NAMALWA (cell line): ENCODE measurements at places on chromosomes 3 and 15.
A peak's percentile ranks its signal among the peaks of the same experiment; 100 is the strongest.

DNA sequence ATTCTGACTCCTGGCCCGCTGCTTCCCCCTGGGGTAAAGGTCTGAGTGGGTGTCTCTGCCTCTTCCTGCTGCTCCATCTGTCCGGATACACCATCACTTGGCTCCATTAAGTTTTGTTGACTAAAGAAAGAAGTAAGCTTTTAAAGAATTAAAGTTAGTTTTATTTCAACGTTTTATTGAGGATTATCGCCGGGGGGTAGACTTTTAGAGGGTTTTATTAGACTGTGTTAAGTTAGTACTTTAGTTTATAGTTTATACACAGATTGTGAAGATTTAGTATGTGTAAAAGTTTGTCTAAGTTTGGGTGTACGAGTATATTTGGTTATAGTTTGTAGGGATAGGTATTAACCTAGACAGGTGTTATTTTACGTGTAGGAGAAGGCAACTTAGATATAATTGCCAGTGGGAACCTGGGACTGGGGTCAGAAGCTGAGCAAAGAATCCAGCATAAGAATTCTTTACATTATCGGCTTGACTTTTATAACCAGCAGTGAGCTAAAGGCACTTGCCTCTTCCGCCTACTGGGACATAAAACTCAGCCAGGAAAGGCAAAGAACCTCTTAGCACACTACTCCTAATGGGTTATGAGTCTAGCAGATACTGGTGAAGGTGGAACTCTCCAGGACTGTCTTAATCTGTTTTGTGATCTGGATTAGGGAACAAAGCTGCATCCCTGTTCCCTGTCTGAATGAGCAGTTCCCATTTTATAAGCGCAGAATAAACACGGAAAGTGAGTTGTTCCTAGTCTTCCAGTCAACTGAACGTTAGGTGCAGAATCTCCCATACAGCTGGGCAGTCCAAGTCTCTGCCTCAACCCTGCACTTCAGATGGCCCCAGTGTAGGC lies 131.3 kb downstream of the FAM43A start:
- no peak for DNase-seq

- no peak for DNase-seq
Observed at GRCh38 chr3:187736418-187736871, 8.8 kb downstream of the BCL6 start.

GRCh38 chr3:43787330-43787729 lies 96.6 kb downstream of the ABHD5 start:
- no peak for DNase-seq

DNA sequence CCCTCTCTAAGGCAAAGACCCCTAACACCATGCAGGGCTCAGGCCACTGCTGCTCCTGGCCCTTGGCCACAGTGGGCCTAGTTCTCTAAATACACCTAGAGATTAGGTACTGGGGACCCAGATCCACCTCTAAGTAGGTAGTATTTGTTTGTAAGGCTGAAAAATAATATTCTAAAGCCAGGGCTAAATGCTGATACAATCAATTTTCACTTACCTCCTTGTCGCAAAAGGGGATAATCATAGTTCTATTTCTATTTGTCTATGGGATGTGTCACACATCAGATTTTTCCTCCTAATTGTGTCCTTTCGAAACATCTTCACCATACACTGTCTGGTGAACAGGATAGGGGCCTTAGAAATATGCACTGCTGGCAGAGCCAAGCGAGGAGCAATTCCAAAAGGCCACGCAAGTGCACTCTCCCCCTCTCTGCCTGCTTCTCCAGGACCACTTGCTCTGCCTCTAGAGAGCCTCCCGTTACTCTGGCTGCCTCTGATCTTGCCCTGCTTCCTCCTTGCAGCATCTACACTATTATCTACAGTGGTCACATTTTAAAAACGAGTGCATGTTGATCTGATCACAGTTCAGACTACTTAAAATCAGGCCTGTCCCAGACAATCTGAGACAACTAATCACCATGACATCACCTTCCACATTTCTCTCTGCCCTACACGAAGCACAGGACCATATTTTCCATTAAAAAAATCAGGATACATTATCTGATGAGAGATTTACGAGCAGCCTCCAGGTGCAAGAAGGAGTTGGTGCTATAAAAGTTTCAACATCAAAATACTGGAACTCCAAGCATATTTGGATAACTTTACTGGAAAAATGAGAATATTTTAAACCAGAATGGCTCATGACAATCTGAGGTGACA lies 115.4 kb downstream of the MYLK start:
- no peak for DNase-seq

DNA sequence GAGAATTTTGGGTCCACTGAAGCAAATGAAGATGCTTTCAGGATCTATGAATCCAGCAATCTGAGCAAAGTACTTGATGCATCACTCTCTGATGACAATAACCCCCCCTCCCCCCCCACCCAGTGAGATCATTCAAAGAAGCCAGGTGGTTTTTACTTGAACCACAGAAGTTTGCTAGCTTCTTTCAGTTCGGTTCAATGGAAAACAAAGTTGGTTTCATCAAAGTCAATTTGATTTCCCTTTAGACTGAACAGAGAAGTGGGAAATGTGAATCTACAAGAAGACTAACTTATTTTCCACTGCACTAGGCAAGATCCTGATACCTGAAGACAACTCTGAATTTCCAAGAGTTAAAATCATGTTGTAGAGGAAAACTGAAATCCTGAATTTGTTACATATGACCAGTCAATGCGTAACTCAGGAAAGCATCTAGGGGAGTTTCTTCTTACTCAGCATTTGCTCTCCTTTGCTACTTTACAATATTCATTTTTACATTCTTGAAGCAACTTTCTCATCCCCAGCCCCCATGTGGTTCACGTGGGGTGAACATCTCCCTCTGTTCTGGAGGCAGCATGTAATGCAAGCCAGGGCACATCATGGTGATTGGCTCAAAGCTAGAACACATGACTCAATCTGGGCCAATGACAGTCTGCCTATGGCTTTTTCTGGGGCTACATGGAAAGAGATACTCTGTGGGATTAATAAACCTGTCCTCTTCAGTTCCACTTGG lies 572.6 kb downstream of the FOXP1 start:
- peak; percentile 19 for DNase-seq

GRCh38 chr3:184561913-184562877 lies 610 bp downstream of the EPHB3 start:
- no peak for DNase-seq

DNA sequence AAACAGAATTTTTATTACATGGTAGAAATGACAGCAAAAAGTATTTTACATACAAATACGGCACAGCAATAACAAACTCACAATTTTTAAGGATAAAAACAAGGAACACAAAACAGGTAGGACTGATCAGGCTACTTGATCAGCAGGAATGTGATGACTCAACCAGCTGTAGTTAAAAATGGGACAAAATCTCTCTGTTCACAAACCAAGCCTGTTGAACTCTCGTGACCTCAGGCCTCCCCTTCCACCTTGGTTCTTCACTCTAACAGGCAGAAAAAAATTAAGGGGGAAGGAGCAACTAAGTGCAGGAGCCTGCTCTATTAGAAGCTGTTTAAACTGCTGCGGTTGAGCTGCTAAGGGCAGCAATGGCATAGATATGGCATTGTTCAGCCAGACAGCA lies 18.7 kb downstream of the FBXL22 start:
- DNase-seq, result no peak

DNA sequence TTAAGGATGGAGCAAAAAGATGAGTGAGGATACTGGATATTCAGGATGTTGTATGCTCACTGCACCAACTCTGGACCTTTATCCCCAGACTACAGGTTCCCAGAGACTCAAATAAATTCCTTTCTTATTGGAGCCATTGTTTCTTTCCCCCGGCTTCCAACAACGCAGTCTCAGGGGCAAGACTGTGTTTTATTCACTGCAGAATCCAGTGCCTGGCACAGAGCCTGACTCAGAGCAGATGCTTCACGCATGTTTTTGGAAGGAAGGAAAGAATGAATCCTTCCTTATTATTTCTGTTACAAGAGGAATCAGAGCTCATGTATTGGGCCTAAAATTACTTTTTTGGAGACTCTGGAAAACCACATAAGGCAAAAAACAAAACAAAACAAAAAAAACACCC lies 96.0 kb upstream of the VGLL4 start:
- no peak for DNase-seq

- DNase-seq, result no peak
Observed at GRCh38 chr3:4768521-4768920, 210.7 kb upstream of the BHLHE40 start.

DNA sequence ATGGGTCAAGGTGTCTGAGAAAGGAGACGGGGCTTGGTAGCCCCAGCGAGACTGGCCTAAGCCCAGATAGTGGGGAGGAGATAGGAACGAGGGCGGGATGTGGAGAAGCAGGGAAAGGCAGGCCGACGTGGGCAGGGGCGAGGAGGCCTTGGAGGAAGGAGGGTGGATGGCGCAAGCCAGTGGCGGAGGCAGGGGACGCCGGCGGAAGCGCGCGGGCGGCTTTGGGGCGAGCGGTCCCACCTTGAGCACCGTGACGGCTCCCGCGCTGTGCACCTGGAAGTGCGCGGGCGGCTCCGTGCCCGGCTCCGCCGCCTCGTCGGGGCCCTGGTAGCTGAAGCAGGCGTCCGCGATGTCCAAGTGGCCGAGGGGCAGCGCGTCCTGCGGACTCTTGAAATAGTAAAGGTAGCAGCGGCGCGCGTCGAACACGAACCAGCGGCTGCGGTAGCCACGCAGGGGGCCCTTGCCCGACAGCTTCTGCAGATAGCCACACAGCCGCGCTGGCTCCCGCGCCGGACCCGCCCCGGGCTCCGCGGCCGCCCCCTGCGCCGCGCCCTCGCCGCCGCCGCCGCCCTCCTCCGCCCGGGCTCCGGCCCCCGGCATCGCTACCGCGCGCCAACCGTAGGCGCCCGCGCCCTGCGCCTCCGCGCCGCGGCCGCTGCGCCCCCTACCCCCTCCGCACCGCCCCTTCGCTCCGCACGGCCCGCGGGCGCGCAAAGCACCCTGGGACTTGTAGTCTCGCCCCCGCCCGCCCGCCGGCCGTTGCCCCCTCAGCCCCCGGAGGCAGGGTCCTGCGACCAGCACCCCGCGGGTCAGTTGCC lies at the start of gene TBC1D2B:
Gene TBC1D2B (minus strand): TSS at position 659 of the 818 bp plus-strand sequence. CDS start 59 bp downstream, at position 600.
- peak; percentile 64 for DNase-seq

DNA sequence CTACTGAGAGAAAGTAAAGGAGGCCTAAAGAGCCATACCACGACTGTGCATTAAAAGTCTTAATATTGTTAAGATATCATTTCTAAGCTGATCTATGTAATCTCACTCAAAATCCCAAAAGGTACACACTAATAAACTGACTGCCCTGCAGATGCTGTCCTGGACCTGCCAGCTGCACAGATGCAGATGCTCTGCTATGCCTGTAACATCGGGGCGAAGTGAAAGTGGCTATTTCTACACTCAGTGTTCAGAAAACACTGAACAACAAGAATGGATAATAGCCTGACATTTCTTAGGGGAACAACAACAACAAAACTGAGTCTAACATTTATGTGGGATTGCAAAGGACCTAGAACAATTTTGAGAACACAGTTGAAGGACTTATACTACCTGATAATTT lies 31.9 kb downstream of the RAD18 start:
- peak; percentile 5 for DNase-seq

DNA sequence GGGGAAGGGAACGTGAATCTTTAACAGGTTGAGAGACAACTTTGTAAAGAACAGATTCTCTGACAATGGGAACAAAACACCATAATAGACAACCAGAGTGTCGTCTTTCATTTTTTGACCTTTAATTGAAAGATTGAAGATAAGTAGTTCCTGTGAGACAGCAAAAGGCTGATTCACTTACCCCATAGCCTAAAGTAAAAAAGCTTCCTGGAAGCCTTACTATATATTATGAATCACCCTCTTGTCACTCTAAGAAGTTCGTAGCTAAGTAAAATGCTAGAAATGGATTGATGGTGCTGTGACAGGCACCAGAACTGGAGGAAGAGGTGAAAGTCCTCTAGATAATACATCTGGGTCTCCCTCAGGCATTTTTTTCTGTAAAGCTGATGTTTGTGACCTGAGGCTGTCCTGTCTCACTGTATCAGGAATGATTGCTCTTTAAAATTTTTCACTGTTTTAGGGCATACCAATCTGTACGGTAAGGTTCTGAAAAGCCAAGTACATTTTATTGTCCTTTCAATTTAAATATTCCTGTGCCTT lies 824.6 kb upstream of the SEMA6D start:
- DNase-seq, result no peak

DNA sequence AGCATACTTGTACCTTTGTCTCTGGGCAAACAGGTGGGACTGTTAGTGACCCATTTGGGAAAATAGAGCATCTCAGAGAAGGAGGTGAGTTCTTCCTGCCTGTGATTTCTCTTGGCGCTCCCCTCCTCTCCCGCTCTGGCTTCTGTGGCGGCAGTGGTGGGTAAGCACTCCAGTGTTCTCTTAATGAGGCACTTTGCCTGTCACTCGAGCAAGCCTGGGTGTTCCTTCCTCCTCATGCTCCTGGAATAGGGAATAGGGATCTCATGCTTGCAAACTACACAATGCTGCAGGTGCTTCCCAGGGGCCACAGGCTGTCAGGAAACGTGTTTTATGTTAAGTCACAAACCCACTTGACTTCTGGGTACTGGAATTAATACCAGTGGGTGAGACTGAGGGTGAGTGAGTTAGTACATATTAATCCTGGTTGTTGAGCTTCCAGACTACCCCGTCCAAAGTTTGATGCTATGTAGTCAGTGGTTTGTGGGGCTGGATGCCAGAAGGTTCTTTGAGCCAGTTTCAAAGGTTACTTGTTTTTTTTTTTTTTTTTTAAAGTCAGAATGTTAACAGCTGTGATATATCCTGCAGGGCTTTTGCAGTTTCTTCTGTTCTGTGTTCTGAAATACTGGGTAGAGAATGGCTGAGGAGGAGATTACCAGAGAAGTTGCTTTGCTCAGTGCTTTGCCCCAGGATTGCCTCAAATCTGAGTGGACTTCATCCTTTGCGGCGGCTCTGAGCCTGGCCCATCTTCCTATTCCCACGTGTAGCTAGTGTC lies 30.5 kb downstream of the EDEM1 start:
- DNase-seq, result no peak

- DNase-seq, result no peak
Observed at GRCh38 chr15:62521396-62521795, 356.3 kb upstream of the C2CD4B start.

DNA sequence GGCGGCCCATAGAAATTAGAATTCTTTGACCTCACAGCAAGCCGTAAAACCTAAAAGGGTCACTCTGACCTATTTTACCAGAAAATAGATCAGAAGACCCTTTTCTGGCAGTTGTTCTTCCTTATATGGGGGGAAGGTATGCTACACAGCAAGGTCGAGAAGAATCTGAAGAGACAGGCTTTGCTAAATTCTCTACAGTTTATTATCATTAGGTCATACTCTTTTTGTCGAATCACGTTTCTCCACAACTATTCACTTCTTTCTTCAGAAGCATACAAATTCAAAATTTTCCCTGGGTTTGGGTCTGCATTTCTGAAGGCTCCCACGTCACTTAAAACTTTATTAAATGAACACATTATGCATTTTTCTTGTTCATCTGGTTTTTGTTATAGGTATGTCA lies 229.5 kb upstream of the GRM7 start:
- no peak for DNase-seq

GRCh38 chr3:72821161-72821781 lies 27.0 kb downstream of the SHQ1 start:
- no peak for DNase-seq

GRCh38 chr15:41154412-41154811 lies 38.3 kb upstream of the INO80 start:
- no peak for DNase-seq
